ACHN (cell line): ENCODE measurements at places on chromosomes 2 and 18.

DNA sequence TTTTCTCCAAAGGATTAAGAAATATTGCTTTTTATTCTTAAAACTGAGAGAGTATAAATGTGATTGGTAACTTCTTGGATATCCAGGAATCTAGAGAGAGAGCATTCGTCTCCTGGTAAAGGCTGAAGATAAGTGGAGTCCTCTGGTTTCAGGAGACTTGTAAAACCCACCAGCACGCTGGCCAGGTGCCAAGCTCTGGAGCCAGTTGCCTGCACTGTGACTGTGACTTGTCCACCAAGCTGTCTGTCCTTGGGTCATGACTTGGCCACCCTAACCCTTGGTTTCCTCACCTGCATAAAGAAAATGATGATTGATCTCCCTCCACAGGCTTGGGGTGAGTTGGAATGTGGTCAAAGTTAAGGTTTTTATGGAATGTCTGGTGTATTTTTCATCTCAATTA is 185.4 kb upstream of the NCKAP5 start:
- DNase-seq = no peak

DNA sequence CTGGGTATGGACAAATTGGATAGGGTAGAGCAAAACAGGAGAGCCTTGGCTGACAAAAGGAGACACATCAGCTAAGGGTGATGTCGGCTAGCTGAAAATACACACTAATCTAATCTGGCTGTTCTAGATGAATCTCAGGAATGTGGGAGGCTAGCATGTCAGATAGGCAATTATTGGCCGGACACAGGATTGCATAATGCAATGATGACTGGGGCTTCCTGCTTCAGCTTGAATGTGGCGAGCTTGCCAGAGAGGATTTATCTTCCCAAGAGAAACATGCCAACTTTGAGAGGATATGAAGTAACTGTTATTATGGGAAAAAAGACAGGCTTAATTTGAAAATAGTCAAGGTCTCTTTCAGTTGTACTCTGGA is 102.4 kb downstream of the TRIB2 start:
- peak; percentile 28 for DNase-seq

DNA sequence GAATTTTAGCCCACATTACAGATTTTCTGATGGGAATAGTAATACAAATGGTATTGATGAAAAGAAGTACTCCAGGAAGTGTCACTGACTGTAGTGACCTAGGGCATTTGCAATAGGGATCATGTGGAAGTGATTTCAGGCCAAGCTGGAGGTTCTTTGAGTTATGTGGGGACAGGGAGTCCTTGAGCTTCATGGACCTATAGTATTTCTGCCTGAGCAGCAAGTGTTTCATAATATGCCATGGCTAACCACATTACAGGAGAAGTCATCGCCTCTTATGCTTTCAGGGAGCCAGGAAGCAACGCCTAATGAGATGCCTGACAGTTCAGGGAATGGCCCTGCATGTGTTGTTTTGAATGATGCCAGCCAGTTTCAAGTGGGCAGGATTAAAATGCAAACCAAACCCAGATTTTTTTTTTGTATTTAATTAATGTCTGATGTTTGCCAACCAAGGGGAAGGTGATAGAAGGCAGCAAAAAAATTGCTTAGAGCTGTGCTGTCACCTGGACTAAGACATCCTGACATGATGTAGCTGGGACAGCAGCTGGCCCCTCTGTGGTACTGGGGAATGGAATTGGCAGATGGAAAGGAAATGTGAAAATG is 109.5 kb downstream of the RAPGEF4 start:
- no peak for DNase-seq

GRCh38 chr2:189144700-189145211 is 34.8 kb downstream of the COL5A2 start:
- DNase-seq = no peak

GRCh38 chr18:37668971-37669747 is 103.6 kb upstream of the CELF4 start:
- DNase-seq = no peak

- DNase-seq = peak; percentile 60
Measured at GRCh38 chr2:154402213-154402612, 296.3 kb upstream of the KCNJ3 start.

- no peak for DNase-seq
Measured at GRCh38 chr2:205003288-205003687, 458.0 kb downstream of the PARD3B start.

DNA sequence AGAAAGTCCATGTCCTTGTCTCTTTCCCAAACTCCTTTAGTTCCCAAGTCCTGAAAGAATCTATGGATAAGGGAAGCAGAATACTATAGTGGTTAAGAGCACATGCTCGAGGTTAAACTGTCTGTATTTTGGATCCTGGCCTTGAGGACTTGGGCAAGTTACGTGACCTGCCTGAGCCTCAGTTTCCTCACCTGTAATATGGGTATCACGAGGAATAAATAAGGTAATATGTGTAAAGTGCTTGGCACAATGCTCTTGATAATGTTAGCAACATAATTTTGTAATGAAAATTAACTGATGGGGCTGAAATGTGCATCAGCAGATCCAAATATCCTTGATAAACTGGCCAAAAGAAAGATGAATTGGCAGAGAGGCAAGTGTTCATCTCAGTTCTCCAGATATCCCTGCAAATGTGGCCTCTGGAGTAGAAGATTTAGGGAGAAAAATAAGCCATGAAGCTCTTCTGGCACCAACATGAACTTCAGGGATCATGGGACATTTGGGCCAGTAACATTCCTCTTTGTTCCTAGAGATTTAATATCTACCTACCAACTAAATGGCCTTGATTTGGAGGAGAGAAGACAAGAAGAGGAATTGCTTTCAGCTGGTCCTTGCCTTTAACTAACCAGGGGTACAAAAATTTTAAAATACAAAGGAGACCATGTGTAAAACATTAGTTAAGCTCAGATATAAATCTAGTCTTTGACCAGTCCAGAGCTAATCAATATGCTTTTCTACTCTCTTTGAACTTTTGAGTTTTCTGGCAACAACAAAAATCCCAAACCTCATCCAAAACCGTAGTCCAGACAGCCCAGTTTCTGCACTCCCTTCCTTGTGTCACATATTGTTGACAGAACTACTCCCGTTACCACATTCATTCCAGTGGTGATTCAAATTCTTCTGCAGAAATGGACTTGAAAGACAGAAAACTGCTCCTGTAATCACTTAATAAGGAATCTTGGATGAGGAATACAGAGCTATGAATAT is 52.7 kb upstream of the EML4 start:
- no peak for DNase-seq

GRCh38 chr2:38155-38554 is 8.2 kb downstream of the FAM110C start:
- DNase-seq = peak; percentile 60

GRCh38 chr2:22628906-22629305 is 756.1 kb upstream of the KLHL29 start:
- DNase-seq = no peak

DNA sequence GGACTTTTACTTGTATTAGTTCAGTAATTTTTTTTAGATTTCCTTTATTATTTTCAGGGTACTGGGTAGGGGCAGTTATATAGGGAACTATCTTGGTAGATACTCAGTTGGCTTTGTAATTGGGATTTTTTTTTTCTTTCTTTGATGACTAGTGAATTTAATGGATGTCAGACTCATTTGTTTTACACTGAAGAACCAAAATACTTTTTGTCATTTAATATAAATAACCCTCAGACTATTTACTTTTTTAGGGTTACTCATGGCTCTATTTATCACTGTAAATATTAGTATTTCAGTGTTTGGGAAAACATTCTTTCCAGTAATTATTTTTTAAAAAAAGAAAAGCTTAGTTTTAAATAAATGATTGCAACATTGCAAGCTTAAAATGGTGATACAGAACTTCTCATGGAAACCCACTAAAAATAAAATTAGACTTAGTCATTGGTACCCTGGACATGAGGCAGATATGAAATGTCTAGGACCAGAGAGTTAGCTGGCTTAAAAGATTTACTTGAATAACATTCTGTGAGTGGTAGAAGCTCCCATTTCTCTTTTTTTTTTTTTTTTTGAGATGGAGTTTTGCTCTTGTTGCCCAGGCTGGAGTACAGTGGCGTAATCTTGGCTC is 74.4 kb upstream of the CYP20A1 start:
- DNase-seq = no peak
